ENCODE measurements at places on chromosomes 5 and 9. TPM values are rescaled to one million over a fixed set of nuclear protein-coding genes. Genes with fewer than 3 reads are reported as not detected.

DNA sequence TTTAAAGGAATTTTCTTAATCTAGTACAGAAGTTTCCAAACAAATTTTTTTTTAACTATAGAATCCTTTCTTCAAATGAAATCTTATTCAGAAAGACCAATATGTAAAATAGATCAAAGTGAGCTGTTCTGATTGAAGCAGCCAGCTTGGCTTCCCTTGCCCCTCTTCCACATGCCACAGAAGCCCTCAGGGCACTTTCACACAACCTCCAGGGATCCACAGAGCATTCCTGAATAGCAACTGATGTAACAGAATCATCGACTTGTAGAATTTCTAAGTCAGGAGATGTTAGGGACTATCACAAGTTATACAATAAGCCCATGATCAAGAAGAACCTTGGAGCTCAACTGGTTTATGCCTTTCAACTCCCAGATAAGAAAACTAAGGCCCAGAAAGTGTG lies 427.8 kb upstream of the C9orf72 start:
- H3K27me3 ChIP-seq, result no peaks in the 10 kb centered on the region
- no peak overlapping the region for H3K4me3 ChIP-seq
- no peaks in the 10 kb centered on the region for H3K4me1 ChIP-seq
- H3K36me3 ChIP-seq, result no peaks in the 10 kb centered on the region

DNA sequence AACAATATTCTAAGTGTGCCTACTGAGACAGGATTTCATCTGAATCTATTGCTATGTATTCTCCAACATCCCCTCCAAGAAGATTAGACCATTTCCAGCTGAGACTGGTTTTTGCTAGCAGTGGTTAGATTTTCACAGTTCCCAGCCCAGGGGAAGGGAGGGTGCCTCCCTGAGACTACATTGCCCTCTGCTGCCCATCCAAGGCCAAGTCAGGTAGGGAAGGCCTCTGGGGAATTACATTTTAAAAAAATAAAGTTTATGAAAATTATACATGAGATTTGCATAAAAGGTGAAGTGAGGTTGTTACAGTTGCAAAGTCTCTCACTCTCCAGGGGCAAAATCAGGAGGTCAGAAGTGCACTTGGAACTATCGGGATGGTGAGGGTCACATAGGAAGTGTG lies 28.0 kb upstream of the SYK start:
- H3K27ac ChIP-seq, result no peak overlapping the region
- H3K4me1 ChIP-seq, result peaks cover 64% of the 10 kb centered on the region
- H3K4me3 ChIP-seq, result peak overlapping the region; percentile 52
- H3K27me3 ChIP-seq, result no peaks in the 10 kb centered on the region
- H3K36me3 ChIP-seq, result no peaks in the 10 kb centered on the region
- no peak for DNase-seq

DNA sequence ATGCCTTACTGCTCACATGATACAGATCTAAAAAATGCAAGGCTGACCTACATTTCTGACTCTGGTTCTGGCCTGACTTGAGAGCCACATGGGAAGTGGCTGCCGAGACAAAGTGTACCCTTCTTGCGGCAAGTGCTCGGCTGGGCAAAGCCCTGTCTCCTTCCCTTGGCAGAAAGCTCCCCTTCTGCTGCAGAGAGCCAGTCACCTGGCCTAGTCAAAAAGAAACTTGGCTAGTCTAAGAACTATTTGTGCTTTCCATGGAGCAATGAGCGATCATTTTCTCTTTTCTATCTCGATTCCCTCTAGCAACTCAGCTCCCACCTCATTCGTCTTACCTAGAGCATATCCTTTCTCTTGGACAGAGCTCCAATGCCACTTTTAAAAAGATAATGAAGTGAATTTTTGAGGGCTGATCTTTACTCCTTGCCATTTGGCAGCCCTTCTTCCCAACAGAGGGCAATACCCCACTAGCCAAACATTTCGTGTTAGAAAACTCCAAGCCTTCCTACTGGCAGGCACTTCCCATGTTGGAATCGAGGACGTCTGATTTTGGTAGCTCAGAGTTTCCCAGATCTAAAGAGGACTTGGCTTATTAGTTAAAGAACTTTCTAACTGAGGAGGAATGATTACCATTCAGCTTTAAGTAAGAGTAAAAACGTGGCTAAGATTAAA lies 108.1 kb upstream of the PRRC1 start:
- H3K27ac ChIP-seq, result no peak overlapping the region
- no peak for DNase-seq
- no peaks in the 10 kb centered on the region for H3K36me3 ChIP-seq
- no peaks in the 10 kb centered on the region for H3K27me3 ChIP-seq
- H3K4me1 ChIP-seq, result no peaks in the 10 kb centered on the region

DNA sequence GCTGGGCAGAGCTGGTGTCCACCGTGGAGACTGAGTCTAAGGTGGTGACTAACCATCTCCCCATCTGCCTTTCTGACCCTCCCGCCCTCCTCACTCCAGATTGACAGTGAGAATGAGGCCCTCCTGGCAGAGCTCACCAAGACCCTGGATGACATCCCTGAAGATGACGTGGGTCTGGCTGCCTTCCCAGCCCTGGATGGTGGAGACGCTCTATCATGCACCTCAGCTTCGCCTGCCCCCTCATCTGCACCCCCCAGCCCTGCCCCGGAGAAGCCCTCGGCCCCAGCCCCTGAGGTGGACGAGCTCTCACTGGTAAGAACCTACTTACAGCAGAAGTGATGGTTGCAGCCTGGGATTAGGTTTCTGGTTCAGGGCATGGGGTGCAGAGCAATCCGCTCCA lies 96.5 kb downstream of the PPARGC1B start:
- DNase-seq, result no peak
- H3K4me3 ChIP-seq, result no peak overlapping the region
- H3K27me3 ChIP-seq, result no peaks in the 10 kb centered on the region
- H3K4me1 ChIP-seq, result no peaks in the 10 kb centered on the region
- no peak overlapping the region for H3K27ac ChIP-seq
- H3K36me3 ChIP-seq, result no peaks in the 10 kb centered on the region

DNA sequence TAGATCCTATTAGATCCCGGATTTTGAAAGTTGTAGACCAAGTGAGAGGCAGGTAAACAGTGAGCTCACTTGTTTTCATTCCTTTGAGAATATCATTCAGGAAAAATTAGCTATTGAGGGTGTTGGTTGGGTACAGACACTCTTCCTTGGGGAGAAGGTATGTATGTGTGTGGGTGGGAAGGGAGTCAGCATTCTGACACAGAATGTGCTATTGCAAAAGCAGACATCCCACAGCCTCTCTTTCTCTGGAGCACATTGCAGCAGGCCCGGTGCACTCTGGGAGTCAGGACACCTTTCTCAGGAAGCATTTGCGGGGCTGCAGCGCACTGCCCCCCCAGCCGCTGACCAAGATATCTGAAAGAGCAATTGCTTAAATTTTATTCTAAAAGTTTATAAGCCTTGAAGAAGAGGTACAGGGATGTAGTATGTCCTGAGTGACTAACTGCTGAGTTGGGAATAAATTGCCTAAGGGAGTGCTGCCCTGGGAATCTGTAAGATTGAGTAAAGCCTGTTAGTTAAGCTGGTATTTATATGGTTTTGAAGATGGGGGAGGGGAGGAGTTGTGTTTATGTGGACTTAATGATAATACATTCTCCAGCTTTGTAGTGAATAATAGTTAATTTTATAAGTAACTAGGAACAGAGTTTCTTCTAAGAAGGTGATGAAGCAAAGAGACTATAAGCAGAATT lies 5.2 kb downstream of the TNFAIP8 start:
- DNase-seq, result no peak
- peaks cover 86% of the 10 kb centered on the region for H3K4me1 ChIP-seq

- no peak overlapping the region for H3K27ac ChIP-seq
- H3K36me3 ChIP-seq, result no peaks in the 10 kb centered on the region
- H3K4me3 ChIP-seq, result peak overlapping the region; percentile 86
- H3K27me3 ChIP-seq, result peaks cover 37% of the 10 kb centered on the region
- peaks cover 16% of the 10 kb centered on the region for H3K4me1 ChIP-seq
These were observed 231.9 kb downstream of the MAST4 start for GRCh38 chr5:66828046-66828547.

DNA sequence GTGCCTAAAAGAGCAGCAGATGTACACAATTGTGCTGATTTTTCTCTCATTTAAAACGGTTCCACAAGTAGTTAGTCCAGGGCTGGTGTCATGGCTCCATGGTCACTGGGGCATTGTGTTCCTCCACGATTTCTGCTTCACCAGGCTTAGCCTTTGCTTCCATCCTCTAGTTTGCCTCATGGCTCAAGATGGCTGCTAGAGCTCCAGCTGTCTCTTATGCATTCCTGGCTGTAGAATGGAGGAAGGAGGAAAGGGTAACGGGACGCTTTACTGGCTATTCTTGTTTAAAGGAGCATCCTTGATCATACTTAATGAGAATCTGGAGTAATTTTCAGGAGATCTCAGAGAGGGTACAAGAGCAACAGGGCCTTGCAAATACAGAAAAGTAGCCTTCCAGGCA lies 47.7 kb downstream of the BOD1 start:
- peaks cover 48% of the 10 kb centered on the region for H3K27me3 ChIP-seq
- no peak for DNase-seq
- H3K36me3 ChIP-seq, result no peaks in the 10 kb centered on the region
- peaks cover 4% of the 10 kb centered on the region for H3K4me1 ChIP-seq
- H3K27ac ChIP-seq, result no peak overlapping the region
- H3K4me3 ChIP-seq, result no peak overlapping the region

DNA sequence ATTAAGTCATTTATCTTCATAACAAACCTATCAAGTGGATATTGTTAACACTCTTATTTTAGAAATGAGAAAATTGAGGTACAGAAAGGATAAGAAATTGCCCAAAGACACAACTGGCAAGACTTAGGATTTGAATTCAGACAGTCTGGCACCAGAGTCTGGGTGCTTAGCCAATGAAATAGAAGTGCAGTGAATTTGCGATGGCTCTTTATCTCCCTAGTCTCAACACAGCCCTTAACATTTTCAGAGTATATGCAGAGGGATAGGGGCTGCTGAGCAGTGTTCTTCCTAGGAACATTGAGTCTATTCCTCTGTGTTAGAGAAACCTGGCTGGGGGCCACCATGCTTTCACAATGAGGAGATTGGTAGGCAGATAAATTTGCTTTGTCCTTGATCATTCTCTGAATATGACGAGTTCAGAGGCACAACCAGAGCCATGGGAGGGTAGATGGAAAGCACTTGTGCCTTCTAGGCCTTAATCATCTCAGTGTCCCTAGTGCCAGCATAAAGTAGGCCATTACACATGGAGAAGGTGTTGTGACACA lies 6.1 kb upstream of the FSD1L start:
- H3K4me1 ChIP-seq, result no peaks in the 10 kb centered on the region
- H3K27me3 ChIP-seq, result no peaks in the 10 kb centered on the region
- DNase-seq, result no peak
- H3K27ac ChIP-seq, result no peak overlapping the region
- no peak overlapping the region for H3K4me3 ChIP-seq

The CDX1 gene
- not detected for polyA plus RNA-seq

The CDH6 gene
- polyA plus RNA-seq, result not detected

The FSD1L gene
- polyA plus RNA-seq, result 4.0 TPM

All from naive B cell (primary cell).